HuH-7 (cell line): ENCODE measurements at places on chromosomes 11 and 22.

- DNase-seq, result no peak
These were observed 26.2 kb downstream of the DNHD1 start for GRCh38 chr11:6523253-6523652.

GRCh38 chr11:59009661-59010060, 70.4 kb downstream of the GLYATL1 start:
- DNase-seq, result no peak

GRCh38 chr11:96969251-96969650, 579.4 kb downstream of the JRKL start:
- DNase-seq, result no peak

DNA sequence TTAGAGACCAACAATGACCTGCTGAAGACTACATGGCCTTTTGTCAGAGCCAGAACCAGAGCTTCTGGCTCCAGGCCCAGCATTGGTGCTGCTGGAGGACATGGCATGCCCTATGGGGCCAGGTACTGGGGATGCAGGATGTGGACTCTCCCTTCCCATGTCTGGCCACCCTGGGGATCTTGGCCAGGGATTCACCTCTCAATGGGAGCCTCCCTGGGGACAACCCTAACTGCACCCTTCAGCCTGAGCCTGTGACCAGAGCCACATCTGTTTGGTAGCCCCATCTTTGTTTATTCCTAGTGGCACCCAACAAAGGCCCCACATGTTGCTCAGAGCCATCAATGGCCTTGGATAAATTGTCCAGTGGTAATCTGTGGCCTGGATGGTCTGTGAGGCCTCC, 5.8 kb downstream of the KLHL35 start:
- no peak for DNase-seq

GRCh38 chr11:6468712-6469495, 4.8 kb downstream of the TRIM3 start:
- DNase-seq, result peak; percentile 98

DNA sequence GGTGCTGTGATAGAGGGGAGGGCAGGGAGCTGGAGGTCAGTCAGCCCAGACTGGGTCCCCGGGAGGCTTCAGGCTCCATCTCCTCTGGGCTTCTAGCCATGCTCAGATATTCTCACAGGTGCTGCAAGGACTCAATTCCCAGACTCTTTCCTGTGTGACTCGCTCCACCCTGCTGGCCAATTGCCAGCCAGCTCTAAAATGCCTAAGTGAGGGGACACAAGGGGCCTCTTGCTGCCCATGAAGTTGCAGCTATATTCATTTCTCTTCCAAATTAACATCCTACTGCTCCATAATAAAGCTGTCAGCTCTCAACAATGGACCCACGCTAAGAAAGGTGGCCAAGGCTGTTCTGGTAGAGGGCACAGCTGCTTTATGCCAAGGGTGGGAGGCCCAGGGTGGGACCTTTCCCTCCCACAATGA, 101.5 kb downstream of the PLEKHA7 start:
- DNase-seq, result no peak
